Endothelial cell of umbilical vein (primary cell): ENCODE measurements at places on chromosomes 2 and 18. TPM values are rescaled to one million over a fixed set of nuclear protein-coding genes. Genes with fewer than 3 reads are reported as not detected.
A peak's percentile ranks its signal among the peaks of the same experiment; 100 is the strongest.

- DNase-seq, result no peak
Observed at GRCh38 chr18:36769611-36770314, 59.0 kb downstream of the TPGS2 start.

DNA sequence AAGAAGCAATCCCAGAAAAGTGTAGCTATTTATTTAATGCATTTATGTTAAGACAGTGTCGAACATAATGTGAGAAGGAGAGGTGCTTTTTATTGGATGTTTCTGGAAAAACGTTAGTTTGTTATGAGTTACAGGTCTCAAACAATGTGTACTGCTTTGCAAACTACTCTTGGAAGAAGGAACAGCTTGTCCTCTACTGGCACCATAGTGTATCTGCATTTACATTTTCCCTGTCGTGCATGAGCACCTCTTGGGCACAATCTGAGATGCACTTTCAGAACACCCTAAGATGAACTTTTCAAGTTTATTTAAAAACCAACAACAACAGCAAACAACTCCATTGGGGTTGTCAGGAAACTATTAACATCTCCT lies 22.8 kb downstream of the CCNYL1 start:
- peak; percentile 54 for DNase-seq

- DNase-seq, result no peak
Observed at GRCh38 chr2:70461414-70461813, 92.2 kb downstream of the TGFA start.

DNA sequence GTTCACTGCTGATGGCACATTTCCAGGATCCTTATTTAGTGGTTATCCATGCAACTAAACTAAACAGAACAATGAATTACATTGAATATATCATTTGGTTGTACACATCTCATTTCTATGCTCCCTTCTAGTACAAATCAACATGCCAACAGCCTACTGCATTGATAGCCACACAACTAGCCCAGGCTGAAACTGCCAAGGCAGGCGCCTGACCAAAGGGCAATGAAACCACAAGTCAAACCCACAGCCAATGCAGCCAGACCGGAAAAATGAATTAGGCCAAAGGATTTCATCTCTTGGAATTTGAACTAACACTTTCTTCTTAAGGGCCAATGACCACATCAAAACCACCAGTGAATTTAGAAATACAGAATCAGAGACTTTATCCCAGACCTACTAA lies 196.4 kb downstream of the NOL4 start:
- DNase-seq, result no peak

- no peak for DNase-seq
Observed at GRCh38 chr18:48831802-48832201, 119.0 kb downstream of the SMAD7 start.

GRCh38 chr2:237590272-237591140 lies at the start of gene RAB17:
Gene RAB17, minus strand, starts transcription at chr2:237590734. Its CDS starts 4,580 bp downstream, at chr2:237586154.
- no peak for DNase-seq

DNA sequence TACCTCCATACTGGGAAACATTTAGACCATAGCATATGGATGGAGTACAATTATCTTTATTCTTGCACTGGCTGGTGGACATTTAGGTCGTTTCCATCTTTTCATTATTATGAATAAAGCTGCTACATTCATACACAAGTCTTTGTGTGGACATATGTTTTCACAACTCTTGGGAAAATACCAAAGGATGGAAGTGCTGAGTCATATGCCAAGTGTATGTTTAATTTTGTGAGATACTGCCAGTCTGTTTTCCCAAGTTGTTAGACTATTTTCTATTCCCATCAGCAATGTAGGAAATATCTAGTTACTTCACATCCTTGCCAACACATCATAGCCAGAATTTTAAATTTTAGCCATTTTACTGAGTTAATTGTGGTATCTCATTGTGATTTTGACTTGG lies 91.5 kb downstream of the GALNT13 start:
- DNase-seq, result no peak

GRCh38 chr2:95670686-95671085 lies 78.9 kb downstream of the TRIM43 start:
- no peak for DNase-seq

DNA sequence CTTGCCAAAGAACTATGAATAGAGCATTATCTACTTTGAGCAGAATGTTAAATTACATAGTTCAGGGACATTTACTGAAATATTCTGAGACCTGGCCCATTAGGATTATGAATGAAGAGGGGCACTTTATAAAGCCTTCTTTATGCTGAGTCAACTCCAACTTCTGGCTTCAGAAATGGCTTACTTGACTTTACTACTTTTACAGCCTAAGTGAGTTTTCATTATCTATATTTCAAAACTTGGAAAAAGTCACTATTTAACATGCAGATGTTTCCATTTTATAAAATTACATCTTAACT lies 37.7 kb downstream of the SESTD1 start:
- DNase-seq, result no peak

GRCh38 chr2:163259489-163259888 lies 420.9 kb upstream of the KCNH7 start:
- DNase-seq, result no peak

DNA sequence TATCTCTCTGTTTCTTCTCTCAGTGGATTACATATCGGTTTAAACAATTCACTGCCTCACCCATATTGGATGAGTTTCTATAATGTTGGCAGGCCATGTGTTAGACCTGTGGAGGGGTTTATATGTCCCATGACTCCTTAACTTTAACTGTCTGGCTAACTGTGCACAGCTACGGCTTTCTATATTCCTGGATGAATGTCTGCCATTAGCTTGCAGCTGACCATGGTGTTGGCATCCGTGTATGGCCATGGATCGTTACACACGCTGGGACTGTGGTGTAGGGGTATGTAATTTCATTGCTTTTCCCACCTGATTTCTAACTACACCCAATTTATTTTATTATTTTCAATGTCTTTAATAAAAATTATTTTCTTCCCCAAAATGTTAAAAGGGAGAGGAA lies 3.3 kb upstream of the TANC1 start:
- DNase-seq, result no peak

DNA sequence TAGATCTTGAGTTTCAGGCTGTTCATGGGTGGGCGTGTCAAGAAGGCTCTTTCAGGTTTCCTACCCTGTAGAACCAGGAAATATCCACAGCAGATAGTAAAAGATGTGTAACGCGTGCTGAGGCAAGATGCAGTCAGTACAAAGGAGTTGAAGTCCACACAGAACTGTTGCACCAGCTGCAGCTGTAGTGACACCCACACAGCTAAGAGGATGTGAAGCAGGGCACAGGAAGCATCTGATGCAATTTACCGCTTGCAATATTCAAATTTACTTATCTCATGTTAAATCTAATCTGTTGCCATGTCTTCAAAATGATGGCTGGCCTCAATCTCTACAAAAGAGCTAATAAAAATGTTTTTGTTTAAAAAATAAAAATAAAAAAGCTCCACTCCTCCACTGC lies 132.8 kb downstream of the ARHGAP15 start:
- no peak for DNase-seq

The ECEL1 gene
- not detected in 2 replicates for total RNA-seq

The ELOA2 gene
- total RNA-seq, result not detected in 2 replicates

The SLC5A7 gene
- not detected in 2 replicates for total RNA-seq

The CPLX4 gene
- total RNA-seq, result not detected in 2 replicates

The RIT2 gene
- total RNA-seq, result not detected in 2 replicates

The RAB27B gene
- 0.09 TPM in 1 of 2 replicates, not detected in the other for total RNA-seq

The CNDP1 gene
- total RNA-seq, result not detected in 2 replicates

The GKN2 gene
- not detected in 2 replicates for total RNA-seq

The SOCS6 gene
- total RNA-seq, result 13.2 and 15.0 TPM in 2 replicates

The FAM110C gene
- total RNA-seq, result not detected in 2 replicates

The LYG1 gene
- total RNA-seq, result 0.35 and 0.55 TPM in 2 replicates
